ENCODE measurements at places on chromosomes 3 and 15. TPM values are rescaled to one million over a fixed set of nuclear protein-coding genes. Genes with fewer than 3 reads are reported as not detected.

The BUB1B gene
- 28.2 TPM for total RNA-seq

The CSPG4 gene
- total RNA-seq = 0.19 TPM

The SH2D7 gene
- total RNA-seq = not detected

The GMNC gene
- not detected for total RNA-seq

The SERINC4 gene
- not detected for total RNA-seq

The CKMT1B gene
- 5.1 TPM for total RNA-seq

The DNAJA4 gene
- total RNA-seq = not detected

The PODXL2 gene
- total RNA-seq = 10.9 TPM

The RBSN gene
- 11.3 TPM for total RNA-seq

The SEMA6D gene
- total RNA-seq = not detected

The LYZL4 gene
- not detected for total RNA-seq

The SLC22A14 gene
- not detected for total RNA-seq

The CHST13 gene
- 0.41 TPM for total RNA-seq

The C3orf85 gene
- not detected for total RNA-seq

The TLE3 gene
- total RNA-seq = 17.3 TPM

The UQCC5 gene
- total RNA-seq = 71.6 TPM

The ISLR2 gene
- total RNA-seq = 0.28 TPM

The CSPG5 gene
- total RNA-seq = 1.2 TPM

The ADPRH gene
- 2.8 TPM for total RNA-seq

The IMPG2 gene
- not detected for total RNA-seq

The DNAJC19 gene
- total RNA-seq = 23.2 TPM

The FILIP1L gene
- total RNA-seq = 0.17 TPM

The LRCH3 gene
- total RNA-seq = 15.6 TPM

The PPIB gene
- 742 TPM for total RNA-seq
